ENCODE measurements at places on chromosomes 16 and 17. TPM values are rescaled to one million over a fixed set of nuclear protein-coding genes. Genes with fewer than 3 reads are reported as not detected.

Gene ATP1B2
- polyA plus RNA-seq: 21.8 TPM

Gene HBM
- polyA plus RNA-seq: 3.3 TPM

Gene ALOX12
- polyA plus RNA-seq: 1.2 TPM

Gene TLCD3B
- polyA plus RNA-seq: 0.74 TPM

Gene CACNG5
- polyA plus RNA-seq: 2.9 TPM

Gene GDPD3
- polyA plus RNA-seq: 14.8 TPM

Gene ZPBP2
- polyA plus RNA-seq: not detected

Gene CRLF3
- 14.9 TPM for polyA plus RNA-seq

Gene SMPD3
- polyA plus RNA-seq: 1.3 TPM

Gene EPX
- polyA plus RNA-seq: 0.91 TPM

Gene B9D1
- polyA plus RNA-seq: 41.0 TPM

Gene PPP1R27
- not detected for polyA plus RNA-seq

Gene CNOT1
- 182 TPM for polyA plus RNA-seq

Gene YWHAE
- 1,161 TPM for polyA plus RNA-seq

Gene PIRT
- not detected for polyA plus RNA-seq

Gene FNDC8
- 0.17 TPM for polyA plus RNA-seq

Gene NPIPA2
- 0.97 TPM for polyA plus RNA-seq

Gene ENPP7
- polyA plus RNA-seq: 6.5 TPM

Gene ASB16
- polyA plus RNA-seq: 2.3 TPM

Gene PROCA1
- 7.3 TPM for polyA plus RNA-seq

Gene KRTAP3-1
- polyA plus RNA-seq: not detected

Gene KRT20
- not detected for polyA plus RNA-seq

Gene CCDC154
- polyA plus RNA-seq: 2.4 TPM

Gene SLC13A2
- polyA plus RNA-seq: 16.1 TPM

Gene DPEP3
- polyA plus RNA-seq: not detected

Gene TNFRSF17
- polyA plus RNA-seq: 0.08 TPM

Gene HOXB5
- polyA plus RNA-seq: 32.6 TPM

Gene RASL10B
- polyA plus RNA-seq: 12.4 TPM

Gene SHISA6
- 2.1 TPM for polyA plus RNA-seq

Gene SBK1
- polyA plus RNA-seq: 16.5 TPM

Gene LRRC75A
- 5.2 TPM for polyA plus RNA-seq

Data from right renal pelvis (tissue), 4 donors.